ENCODE measurements at places on chromosomes 5 and 9.

DNA sequence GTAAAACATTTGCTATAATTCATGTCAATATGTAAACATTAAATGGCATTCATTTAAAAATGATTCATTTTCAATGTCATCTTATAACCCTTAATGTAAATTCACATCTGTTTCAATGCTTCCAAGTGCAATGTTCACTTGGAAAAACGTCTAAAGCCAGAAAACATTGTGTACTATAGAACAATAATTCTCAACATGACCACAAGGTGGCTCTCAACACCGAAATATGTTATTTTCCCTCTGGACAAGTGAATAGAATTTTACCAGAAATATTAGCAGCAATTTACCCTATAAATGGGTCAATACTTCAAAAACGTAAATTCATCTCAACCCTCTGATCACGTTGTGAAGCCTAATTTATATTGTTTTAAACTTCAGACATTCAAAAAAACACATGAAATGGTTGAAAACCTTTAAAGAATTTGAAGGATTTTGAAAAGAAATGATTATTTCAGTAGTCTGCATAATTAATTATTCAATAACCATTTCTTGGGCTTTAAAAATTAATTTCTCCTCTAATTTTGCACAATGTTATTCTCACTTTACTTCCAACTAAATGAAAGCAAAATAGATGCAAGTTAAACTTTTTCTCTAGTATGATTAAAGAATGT, 11.0 kb downstream of the CDH10 start:
- no peak for DNase-seq

DNA sequence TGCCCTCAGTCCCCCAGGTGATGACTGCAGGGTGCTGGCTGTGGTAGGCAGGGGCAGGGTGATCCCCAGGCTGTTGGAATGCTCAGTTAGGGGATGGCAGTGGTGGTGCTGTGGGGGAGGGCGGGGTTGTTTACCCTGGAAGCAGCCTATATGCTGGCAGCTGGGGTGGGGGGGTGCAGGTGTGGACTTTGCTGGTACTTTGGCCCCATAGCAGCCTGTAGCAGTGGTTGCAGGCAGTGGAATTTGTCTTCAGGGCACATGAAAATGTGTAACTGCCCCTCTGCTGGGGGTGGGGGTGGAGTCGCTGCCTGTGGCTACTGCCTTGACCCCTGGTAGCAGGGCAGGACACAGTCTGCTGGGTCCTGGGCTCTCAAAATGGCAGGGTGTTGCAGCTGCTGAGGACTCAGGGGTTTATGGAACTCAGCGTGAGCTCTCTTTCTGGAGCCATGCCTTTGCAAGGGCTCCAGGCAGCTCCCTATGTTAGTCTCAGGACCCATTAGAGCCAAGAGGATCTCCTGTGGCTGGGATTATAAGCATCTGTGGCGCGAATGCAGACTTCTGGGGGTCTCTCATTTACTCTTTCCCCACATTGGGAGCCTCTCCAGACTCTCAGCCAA, 65.0 kb downstream of the RMI1 start:
- DNase-seq, result no peak

DNA sequence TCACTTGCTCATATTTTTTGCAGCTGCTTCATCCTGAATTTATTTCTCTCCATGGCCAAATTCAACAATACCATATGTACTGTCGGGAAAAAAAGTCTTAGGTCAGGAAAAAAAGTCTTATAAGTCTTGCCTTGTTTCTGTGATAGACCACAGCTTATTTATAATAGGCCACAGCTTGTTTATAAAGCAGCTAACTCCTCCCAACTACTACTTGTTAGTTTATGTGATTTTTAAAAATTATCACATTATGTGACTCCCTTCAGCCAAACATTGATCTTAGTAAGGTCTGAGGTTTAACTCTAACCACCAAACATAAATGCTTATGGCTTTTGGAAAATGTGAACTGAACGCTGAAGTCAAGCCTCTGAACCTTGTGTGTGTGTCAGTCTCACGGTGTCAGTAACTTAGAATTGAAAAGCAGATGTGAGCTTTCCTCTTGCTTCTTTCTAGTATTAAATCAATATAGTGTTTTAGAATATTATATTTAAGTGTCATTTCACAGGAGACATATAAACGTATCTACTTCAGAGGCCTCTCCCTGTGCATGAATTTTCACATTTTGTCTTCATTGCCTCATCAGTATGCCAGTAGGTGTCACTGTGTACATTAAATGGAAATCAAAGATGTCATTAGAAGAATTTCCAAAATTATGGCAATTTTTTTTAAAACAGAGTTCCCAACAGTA, 51.3 kb downstream of the SNX24 start:
- no peak for DNase-seq

- DNase-seq, result no peak
These were observed 8.1 kb upstream of the ZBTB43 start for GRCh38 chr9:126796758-126797157.

DNA sequence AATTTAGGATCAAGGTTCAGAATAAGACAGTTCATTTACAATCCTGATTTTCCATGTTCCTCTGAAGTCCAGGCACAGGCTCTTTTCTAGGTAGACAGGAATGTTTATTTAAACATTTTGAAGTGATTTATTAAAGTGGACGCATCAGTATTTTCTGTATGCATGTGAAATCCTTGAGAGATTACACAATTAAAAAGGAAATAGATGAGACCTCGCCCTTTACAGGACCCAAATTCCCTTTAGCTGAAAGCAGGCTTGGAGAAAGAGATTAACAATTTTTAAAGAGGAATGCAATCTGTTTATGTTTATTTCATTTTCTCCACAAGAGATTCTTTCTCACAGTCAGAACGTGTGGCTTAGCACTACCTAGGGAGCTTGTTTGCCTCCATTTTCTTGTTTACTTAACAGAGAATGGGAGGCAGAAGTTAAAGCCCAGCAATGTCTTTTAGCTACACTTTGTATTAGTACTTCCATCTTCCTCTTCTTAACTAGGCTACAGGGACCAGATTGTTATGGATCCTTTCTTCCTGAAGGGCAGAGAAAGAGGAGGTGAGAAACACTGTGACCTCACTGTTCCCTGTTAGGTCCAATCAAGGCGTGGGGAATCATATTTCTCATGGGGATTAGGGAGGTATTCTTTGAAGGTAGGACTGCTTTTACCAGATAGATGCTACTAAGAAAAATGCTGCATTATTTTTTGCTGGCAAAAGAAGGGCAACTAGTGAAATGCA, 416.0 kb downstream of the SH3GL2 start:
- no peak for DNase-seq

DNA sequence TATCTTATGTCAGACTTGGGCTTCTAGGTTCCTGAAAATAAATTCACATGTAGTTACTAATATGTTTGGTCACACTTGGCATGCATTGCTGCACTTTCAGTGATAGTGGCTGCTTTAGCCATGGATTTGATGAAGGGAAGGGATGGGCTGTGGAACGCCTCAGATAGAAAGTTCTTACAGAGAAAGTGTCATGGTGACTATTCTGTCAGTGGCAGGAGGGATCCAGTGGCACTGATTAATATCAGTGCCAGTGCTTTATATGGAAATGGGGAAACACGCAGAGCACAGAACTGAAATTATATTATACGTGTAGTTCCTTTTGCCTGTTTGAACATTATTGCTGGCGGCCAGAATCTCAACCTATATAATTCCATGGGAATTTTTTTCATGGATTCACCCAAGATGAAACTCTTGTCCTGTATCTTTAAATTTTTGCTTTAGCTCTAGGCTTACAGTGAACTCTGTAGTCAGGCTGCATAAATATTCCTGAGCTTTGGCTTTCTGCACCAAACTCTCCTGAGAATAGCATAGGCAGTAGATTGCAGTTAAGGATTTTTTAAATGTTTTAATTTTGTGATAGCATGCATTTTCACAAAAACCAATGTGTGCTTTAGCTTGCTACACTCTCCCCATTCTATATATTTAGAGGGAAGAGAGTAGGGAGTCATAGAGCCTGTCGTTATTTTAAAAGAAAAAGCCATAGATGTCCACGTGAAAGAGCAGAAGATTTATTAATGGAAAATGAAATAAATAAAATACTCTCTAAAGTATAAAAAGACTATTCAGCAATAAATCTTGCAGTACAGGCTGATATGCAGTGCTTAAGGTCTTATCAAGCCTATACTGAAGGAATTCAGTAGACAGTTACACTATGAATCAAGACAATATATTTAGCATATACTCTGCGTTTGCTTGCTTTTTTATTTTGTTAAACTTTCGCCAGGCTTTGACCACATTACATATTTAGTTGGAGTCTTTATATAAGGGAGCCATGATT, 98.7 kb downstream of the EDIL3 start:
- no peak for DNase-seq

DNA sequence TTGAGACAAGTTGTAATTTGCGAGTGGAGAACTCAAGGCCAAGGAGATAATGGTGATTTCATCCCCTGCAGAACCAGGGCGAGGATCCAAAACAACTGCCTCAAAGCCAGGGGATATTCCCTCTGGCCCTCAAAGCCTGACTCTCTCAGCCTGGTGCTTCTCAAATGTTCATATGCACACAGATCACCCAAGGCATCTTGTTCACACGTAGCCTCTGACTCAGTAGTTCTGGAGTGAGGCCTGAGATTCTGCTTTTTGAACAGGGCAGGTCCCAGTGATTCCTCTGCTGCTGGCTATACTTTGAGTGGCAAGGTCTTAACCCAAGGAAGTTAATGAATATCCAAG, 30.2 kb upstream of the WWC1 start:
- DNase-seq, result no peak

- DNase-seq, result no peak
These were observed 132.6 kb upstream of the IRX4 start for GRCh38 chr5:2015124-2015848.

- no peak for DNase-seq
These were observed 72.6 kb downstream of the ENTREP1 start for GRCh38 chr9:69397384-69398214.

DNA sequence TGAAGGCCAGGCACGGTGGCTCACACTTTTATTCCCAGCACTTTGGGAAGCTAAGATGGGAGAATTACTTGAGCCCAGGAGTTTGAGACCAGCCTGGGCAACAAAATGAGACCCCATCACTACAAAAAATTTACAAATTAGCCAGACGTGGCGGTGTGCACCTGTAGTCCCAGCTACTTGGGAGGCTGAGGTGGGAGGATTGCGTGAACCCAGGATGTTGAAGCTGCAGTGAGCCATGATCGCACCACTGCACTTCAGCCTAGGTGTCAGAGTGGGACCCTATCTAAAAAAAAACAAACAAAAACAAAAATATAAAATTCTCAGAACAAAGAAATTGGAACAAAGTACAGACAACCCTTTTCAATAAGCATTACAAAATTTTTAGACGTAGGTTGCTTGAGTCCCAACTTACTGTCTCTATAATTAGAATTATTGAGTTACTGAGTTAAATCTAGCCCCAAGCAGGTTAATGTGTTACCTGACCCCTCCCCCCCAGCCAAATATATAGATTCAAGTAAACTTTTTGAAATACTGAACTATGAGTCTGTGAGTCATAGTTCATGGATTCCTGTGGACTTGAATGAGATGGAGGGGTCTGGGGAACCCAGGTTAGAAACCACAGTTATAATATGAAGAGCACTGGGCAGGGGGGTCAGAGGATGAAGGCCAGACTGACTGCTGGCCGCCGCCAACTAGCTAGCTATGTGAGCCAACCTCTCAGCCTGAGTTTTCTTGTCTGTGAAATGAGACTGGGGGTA, 173.1 kb downstream of the AOPEP start:
- no peak for DNase-seq

DNA sequence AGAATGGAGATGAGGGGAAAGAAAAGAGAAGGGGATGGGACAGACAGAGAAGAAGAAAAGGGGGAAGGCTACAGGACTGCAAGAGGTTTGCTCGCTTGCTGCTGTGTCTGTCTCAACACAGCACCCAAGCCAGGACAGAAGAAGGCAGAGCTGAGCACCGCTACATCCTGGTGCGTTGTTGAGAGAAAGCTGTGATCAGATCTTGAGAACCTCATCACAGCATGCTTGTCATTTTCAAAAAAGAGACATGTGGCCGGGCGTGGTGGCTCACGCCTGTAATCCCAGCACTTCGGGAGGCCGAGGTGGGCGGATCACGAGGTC, 110.9 kb downstream of the NXNL2 start:
- DNase-seq, result no peak

GRCh38 chr5:174078416-174078815, 32.9 kb downstream of the NSG2 start:
- no peak for DNase-seq

GRCh38 chr9:526904-527591, 312.4 kb downstream of the DOCK8 start:
- DNase-seq, result no peak

DNA sequence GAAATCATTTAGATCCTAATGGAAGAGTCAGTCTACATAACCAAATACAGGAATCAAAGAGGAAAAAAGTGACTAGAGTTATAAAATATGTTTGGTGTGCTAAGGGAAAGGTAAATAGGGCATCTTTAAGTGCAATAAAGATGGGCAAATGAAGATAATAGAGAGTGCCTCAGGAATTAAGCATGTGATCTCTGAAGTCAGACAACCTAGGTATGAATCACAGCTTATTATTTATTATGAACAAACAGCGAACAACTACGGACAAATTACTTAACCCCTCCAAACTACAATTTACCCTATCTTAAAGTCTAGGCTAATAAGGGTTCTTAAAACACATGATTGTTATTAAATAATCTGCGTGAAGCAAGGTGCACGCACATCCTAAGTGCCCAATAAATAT, 910.2 kb upstream of the DMAC1 start:
- no peak for DNase-seq

- no peak for DNase-seq
These were observed 277.7 kb downstream of the NR2F1-AS1 start for GRCh38 chr5:93303291-93303691.

DNA sequence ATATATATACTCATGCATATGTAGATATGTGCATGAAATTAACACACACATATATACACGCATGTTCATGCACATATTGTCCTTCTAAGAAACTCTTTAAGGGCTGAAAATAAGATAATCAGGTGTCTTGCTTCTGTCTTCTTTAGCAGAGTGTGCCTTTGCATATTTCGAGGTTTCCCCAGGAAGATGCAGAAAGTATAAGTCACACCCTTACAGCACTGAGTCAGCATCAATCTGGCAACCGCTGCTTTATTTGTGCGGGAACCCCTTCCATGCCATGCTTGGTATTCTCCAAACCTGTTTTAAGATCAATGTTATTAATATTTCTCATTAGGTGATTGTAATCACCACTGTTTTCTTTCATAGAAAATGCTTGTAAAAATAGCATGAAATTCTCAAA, 557.9 kb downstream of the CAAP1 start:
- DNase-seq, result no peak

- DNase-seq, result no peak
These were observed 317.6 kb downstream of the CWC27 start for GRCh38 chr5:65086234-65086890.

- DNase-seq, result no peak
These were observed 45.7 kb upstream of the FANCC start for GRCh38 chr9:95363051-95363841.

DNA sequence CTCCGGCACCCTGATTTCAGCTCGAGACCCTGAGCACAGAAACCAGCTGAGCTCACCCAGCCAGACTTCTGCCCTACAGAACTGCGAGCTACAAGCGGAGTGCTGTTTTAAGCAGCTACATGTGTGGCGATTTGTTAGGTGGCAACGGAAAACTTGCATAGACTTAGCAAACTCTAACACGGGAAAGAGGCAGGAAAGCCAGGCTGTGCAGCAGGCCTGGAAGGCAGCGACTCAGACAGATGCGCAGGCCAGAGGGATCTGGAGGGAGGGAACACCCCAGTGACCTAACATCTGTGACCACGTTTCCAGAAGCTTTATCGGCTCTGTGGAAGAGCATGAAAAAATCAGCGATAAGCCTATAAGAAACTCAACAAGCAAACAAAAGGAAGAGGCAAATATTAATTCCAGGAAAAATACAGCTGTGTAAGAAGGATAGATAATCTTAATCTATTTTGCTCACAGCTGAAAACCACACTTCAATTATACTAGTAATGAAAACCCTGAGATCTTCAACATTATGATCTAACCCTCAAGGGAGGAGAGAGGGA, 11.0 kb downstream of the UBAC1 start:
- DNase-seq, result no peak
